Bronchial smooth muscle cell (primary cell): ENCODE measurements at places on chromosomes 16 and 17. TPM values are rescaled to one million over a fixed set of nuclear protein-coding genes. Genes with fewer than 3 reads are reported as not detected.

The RAB11FIP4 gene
- 0.16 and 3.6 TPM in 2 replicates for total RNA-seq

The TMEM98 gene
- total RNA-seq: 102 and 280 TPM in 2 replicates

The C17orf100 gene
- total RNA-seq: 0.17 and 0.32 TPM in 2 replicates

The C16orf96 gene
- under 0.01 TPM in 2 replicates for total RNA-seq

The KRT12 gene
- not detected in 2 replicates for total RNA-seq

The SPHK1 gene
- 18.4 and 24.6 TPM in 2 replicates for total RNA-seq

The STX1B gene
- total RNA-seq: 1.0 and 3.5 TPM in 2 replicates

The SCARF1 gene
- 0.86 and 1.3 TPM in 2 replicates for total RNA-seq

The ASGR1 gene
- total RNA-seq: 0.86 and 1.6 TPM in 2 replicates

The TNFRSF17 gene
- not detected in 2 replicates for total RNA-seq

The CCL8 gene
- total RNA-seq: not detected in 2 replicates

The KRT9 gene
- not detected in 2 replicates for total RNA-seq

The CEMP1 gene
- under 0.01 TPM in 1 of 2 replicates, not detected in the other for total RNA-seq
